ENCODE measurements at places on chromosomes 4 and X. TPM values are rescaled to one million over a fixed set of nuclear protein-coding genes. Genes with fewer than 3 reads are reported as not detected.

The ANK2 gene
- total RNA-seq: 150 TPM

The SLC4A4 gene
- under 0.01 TPM for total RNA-seq

The CC2D2A gene
- 24.6 TPM for total RNA-seq

The LSM6 gene
- 20.7 TPM for total RNA-seq

The MRFAP1L1 gene
- 29.7 TPM for total RNA-seq

The TNIP3 gene
- 0.78 TPM for total RNA-seq

The GSX2 gene
- total RNA-seq: not detected

The NAP1L3 gene
- 1.1 TPM for total RNA-seq
